ENCODE measurements at places on chromosomes 5 and 9.

DNA sequence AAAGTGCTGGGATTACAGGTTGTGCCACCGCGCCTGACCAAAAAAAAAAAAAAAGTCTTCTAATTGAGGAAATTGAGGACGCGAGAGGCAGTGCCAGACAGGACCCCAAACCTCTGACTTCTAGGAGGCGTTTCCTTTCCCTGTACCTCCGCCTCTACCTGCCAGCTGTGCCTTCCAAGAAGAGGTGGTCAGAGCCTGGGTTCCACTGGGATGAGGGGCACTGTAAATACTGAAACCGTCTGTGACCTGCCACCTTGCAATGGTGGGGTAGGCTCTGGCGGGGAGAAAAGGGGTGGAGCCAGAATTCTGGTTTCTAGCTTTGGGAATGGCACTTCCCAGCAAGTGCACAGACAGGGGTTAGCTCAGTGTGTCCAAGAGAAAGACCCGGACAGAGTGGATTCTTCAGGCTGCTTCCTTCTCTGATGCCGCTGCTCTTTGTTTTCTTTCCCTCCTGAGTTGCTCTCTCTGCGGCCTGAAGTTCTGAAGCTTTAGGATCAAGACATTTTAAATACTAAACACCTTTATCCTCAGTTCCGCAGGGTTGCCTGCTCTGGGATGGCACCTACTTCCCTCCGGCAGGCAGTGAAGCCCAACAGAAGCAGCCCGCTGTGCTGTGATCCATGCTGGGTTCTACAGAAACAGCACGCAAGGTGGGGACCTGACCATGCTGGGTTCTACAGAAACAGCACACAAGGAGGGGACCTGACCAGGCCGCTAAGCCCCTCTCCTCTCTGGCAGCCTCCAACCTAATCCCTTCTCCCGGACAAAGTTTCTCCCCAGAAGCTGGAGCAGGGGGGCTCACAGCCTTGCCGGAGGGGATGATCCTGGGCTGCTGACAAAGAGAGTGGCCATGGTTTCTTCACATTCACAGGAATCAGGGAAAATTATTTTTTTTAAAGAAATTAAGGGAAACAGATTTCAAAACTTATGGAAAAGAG is 65.2 kb downstream of the OTULIN start:
- DNase-seq = no peak

DNA sequence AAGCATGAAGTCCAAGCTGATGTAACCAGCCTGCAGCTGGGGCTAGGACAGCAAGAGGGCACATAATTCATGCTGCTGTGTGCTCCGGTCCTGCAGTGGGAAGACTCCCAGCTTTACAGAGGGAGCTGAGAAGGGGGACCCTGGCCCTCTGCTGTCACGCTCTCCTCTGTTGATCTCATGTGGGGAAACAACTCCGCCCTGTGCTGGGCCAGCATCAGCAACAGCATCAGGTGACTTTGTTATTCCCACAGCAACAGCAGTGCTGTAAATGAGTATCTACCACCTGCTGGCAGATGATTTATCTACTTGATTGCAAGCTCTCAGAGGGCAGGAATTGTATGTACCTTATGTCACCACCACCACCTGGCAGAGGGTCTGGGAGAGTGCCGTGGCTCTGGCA is 176.2 kb downstream of the COL23A1 start:
- DNase-seq = no peak

- no peak for DNase-seq
Measured at GRCh38 chr5:133891390-133891789, 77.0 kb downstream of the C5orf15 start.

DNA sequence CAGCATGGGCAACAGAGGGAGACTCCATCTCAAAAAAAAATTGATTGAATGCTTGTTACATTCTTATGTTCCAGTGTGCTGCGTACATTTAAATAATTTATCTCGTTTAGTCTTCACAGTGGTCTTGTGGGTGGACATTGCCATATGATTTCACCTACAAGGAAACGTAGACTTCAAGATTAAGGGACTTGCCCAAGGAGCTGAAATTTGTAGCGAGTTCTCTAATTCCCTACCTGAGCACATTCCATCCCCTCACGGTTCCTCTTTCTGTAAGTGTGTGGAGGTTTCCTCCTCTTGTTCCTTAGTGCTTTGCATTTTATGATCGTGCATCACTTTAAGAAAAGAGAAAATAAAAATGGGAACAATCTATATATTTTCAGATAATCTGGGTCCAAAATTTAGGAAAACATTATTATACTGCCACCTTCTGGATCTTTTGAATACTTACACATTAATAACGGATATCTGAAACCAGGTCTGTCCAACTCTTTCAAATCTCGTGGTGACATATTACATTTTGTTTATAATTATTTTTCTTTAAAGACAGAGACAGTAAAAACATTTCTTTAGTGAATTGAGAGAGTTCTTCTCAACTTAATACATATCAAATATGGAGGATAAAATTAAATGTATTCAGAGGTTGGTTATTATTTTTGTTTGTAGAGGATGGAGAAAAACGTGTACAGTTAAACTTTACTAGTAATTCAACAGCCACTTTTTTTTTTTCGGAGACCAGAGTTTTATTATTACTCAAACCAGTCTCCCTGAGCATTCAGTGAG is 29.9 kb upstream of the C7 start:
- no peak for DNase-seq

- DNase-seq = no peak
Measured at GRCh38 chr5:133114933-133115310, 63.1 kb downstream of the HSPA4 start.

Data from activated CD4-positive, alpha-beta T cell treated with anti-CD3 and anti-CD28 coated beads, Interleukin-2, amount 50 U/mL, for 1 hour (primary cell).